T-helper 9 cell (primary cell): ENCODE measurements at places on chromosomes 2 and 18.

GRCh38 chr2:9149388-9149660 lies 57.3 kb upstream of the ASAP2 start:
- DNase-seq = no peak

DNA sequence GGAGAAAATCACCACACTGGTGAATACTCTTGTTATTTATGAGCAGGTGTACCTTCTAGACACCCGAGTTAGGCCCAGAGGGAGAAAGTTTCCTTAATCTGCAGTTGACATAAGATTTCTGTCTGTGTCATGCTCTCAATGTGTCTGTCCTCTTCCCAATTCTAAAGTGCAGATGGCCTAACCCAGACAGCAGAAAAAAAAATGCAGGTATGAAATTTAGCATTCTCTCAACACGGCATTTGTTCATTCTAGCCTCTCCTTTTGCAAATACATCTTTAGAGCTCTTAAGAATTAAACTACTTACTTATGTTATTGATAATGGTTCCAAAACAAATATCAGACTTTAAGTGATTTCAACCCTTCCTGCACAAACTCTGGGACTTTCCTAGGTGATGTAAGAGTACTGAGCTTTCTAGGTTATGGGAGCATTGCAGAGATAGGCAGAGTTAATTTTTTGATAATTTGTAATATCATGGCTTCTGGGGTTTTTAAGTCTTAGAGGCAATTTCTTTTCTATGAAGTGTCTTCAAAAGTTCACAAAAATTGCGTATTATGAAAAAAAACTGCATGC lies 32.9 kb upstream of the ITGB6 start:
- DNase-seq = no peak

DNA sequence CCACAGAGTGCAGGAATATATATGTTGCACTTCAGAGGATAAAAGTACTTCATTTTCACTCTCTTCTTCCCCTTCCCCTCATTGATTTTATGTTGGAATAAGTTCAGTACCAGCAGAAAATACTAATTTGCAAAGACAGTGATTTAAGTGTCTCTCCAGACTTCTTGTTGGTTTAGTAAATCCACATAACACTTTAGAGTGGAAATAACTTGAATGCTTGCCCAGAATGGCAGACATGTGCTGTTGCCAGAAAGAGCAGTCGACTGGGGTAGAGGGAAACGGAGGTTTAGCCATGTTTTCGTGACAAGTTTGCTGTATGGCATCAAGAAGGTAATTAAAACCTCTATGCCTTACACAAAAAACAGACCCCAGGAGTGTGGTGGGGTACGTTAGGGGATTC lies 246.0 kb upstream of the CXCR4 start:
- DNase-seq = no peak

GRCh38 chr18:47346016-47346415 lies 94.6 kb upstream of the SKOR2 start:
- DNase-seq = no peak

GRCh38 chr2:237520290-237520689 lies 33.2 kb downstream of the MLPH start:
- DNase-seq = no peak

GRCh38 chr2:105432749-105433148 lies 33.9 kb upstream of the FHL2 start:
- DNase-seq = no peak

- no peak for DNase-seq
Measured at GRCh38 chr2:105788670-105789290, 44.1 kb downstream of the NCK2 start.

- no peak for DNase-seq
Measured at GRCh38 chr18:3388980-3389379, 61.0 kb upstream of the TGIF1 start.

GRCh38 chr2:114550364-114550763 lies 107.9 kb downstream of the DPP10 start:
- no peak for DNase-seq

DNA sequence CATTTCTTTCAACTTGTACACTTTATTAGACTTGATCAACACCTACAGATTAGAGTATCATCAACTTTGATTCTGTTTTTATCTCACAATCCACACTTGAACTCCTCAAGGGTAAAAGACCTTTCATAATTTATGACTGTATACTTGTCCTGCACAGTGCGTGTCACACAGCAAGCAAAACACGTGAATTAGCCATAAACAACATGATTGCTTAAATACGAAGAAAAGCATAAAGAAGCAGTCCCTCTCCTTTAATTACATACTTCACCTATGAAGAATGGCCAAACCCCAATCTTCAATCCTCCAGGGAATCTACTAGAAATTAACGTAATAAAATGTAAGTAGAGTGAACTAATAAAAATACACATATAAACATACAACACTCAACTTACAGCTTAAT lies 13.6 kb downstream of the TMX3 start:
- no peak for DNase-seq

GRCh38 chr2:96271995-96272394 lies 6.0 kb downstream of the CIAO1 start:
- no peak for DNase-seq

- no peak for DNase-seq
Measured at GRCh38 chr2:15948704-15948957, 8.3 kb downstream of the MYCN start.

DNA sequence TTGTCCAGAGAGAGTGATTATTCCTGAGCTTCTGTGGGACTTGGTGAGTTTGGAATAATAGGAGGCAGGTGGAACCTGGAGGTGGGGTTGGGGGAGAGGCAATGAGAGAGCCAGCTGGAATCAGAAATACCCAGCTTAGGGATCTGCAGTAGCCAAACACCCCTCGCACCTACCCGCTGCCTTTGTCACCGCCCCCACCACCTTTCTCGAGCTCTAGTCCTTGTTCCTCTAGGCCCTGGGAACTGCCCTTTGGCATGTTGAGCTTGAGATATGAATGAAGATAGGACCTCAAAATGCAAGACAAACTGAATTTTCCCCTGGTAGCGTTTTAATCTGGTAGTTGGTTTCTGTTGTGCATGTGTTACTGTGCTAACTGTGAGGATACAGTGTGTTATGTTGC lies 242.9 kb downstream of the PTPRM start:
- DNase-seq = no peak

DNA sequence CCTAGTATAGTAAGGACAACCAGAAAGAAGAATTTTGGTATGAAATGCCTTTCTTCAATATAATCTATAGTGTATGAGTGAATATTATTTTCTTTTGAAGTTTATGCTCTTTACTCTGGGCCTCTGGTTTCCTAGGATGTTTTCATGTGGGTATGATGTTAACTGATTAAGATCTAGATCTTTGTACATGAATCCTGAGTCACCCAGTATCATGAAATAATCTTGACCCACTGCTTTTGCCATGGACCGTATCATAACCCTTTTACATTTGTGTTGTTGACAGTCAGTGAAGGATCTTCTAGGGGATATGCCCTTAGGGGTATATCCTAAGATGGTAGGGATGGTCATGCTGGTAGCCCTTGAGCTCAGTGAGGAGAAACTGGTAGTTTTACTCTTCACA lies 100.3 kb downstream of the RAB3GAP1 start:
- DNase-seq = no peak

DNA sequence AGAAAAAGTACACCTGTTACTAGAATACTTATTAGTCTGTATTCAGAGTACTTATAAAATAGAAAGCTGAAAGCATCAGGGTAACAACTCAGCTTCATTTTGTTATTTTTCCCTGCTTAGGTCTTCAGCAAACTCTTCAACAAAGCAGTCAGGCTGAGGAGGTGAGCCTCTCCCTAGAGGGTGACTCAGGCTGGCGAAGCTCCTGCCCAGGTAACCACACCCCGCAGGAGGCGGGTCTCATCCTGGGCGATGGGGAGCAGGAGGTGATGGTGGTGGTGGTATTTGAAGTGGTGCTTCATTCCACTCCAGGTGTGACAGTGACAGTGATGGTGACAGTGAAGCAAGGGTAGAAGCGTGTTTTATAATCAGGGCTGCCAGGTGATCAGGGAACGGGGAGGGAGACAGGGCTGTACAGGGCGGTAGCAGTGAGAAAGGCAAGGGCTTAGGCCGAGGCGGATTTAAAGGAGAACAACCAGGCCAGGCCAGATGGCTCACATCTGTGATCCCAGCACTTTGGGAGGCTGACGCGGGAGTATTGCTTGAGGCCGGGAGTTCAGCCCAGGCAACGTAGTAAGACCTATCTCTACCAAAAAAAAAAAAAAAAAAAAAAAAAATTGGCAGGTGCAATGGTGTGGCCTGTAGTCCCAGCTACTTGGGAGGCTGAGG lies 127.1 kb downstream of the SOCS6 start:
- DNase-seq = no peak

DNA sequence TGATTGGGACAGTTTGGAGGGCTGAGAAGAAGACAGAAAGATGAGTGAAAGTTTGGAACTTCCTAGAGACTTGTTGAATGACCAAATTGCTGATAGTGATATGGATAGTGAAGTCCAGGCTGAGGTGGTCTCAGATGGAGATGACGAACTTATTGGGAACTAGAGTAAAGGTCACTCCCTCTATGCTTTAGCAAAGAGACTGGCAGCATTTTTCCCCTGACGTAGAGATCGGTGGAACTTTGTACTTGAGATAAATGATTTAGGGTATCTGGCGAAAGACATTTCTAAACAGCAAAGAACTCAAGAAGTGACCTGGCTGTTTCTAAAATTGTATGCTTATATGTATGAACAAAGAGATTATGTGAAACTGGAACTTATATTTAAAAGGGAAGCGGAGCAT lies 221.2 kb upstream of the KCNJ3 start:
- no peak for DNase-seq

- no peak for DNase-seq
Measured at GRCh38 chr2:222927600-222927999, 66.8 kb downstream of the ACSL3 start.

DNA sequence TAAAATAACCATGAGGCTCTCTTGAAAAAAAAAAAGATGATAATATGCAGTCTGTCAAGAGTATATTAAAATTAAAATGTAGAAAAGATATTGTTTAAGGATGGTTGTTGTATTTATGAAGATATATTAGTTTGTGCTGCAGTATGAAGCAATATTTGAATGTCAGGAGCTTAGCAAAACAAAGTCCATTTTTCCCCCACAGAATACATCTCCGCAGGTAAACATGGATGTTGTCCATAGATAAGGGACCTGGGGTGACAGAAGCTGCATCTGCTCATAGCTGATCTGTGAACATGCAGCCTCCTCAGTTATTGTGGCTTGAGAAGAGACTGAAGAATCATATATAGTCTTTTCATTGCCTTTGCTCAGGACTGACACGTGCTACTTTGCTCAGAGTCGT lies 366.1 kb upstream of the MMADHC start:
- no peak for DNase-seq

- DNase-seq = no peak
Measured at GRCh38 chr2:19812166-19812565, 89.6 kb downstream of the TTC32 start.

DNA sequence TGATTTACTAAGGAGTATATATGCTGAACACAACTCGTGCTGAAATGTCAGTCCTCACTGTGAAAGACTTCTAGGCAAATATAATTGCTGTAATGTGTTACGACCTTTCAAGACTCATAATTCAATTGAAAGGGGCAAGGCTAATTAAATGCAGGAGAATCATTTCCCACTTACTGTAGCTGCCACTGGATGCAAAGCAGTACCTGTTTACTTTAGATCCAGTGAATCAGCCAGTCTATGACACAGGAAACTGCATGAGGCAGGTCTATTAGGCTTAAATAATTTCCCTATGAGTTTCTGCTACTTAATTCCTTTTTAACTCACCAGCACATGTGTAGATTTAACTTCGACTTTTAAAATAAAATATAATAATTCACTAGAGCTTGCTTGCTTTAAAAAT lies 125.6 kb downstream of the CTNNA2 start:
- DNase-seq = no peak

GRCh38 chr2:161190050-161190449 lies 29.8 kb downstream of the TANK start:
- DNase-seq = no peak

- DNase-seq = no peak
Measured at GRCh38 chr2:39534095-39534711, 97.1 kb upstream of the MAP4K3 start.

DNA sequence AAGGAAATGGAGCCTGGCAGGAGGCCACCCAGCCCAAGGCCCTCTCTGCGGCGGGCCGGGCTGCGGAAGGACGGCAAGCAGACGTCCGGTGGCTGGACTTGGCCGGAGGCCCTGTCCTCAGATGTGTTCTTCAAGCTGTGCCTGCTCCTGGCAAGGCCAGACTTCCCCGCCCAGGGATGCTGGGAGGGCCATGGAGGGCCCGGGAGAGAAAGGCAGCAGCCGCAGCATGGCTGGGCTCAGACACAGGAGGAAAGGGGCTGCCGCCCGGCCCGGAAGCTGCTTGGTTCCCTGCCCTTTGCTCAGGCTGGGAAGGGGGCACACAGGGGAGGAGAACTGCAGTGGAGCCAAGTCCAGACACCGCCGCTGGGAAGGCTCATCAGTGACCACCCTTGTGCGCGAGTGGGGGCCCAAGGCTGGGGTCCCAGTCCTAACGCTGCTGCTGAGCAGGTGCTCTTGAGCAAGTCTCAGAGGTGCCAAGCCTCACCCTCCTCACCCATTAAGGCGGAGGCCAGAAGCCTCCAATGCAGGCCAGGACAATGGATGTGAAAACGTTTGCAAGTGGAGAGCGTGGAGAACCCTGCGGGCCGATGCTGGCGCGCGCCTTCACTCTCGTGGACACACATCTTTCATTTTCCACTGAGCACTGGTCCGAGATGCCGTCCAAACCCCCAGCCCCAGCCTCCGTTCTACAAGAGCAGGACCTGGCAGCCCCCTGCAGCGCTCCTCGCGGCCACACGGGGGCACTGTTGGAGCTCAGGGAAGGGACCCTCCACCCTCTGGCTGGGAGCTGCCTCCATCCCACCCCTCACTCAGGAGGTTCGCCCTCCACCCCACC lies 7.9 kb downstream of the CROCC2 start:
- DNase-seq = peak; percentile 60

GRCh38 chr18:41390309-41390708 lies 564.7 kb upstream of the PIK3C3 start:
- no peak for DNase-seq

DNA sequence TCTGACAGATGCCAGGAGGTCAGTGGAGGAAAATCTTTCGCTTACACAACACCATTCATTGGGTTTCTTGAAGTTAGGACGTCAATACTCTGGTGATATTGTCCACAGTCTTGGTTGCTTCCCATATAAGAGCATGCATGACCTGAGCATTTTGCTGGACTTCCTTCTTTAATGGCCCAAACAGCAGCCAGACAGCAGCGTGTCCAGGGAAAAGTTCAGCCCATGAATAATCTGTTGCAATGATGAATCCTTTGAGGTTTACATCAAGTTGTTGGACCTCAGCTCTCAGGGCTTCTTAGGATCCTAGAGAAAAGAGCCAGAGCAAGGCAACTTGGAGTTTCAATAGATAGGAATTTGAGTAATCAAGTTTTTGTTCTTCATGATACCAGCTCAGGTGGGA lies 155.6 kb upstream of the MGAT5 start:
- DNase-seq = no peak

DNA sequence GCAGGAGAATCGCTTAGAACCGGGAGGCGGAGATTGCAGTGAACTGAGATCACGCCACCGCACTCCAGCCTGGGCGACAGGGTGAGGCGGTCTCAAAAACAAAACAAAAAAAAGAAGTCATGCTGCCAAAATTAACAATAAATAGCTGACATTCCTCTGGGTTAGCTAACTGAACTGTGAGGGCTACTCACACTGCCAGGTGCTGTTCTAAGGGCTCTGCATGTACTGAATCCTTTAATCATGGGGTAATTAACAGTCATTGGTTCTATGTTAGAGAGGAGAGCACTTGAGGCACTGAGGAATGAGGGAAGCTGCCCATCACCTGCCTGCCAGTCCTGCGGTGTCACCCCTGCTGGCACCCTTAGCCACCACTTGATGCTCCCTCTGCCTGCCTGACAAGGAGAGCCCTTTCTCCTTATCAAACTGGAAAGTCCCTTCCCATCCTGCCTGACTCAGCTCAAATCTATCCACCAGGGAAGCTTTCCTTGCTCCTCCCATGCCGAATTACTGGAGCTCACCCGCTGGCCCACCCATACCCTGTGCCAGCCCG lies 73.0 kb upstream of the RIOK3 start:
- no peak for DNase-seq
